ENCODE measurements at places on chromosomes 11 and 22. TPM values are rescaled to one million over a fixed set of nuclear protein-coding genes. Genes with fewer than 3 reads are reported as not detected.

PRR33 gene
- 0.14 TPM for polyA plus RNA-seq

GAL3ST3 gene
- 3.7 TPM for polyA plus RNA-seq

MUC15 gene
- polyA plus RNA-seq: 0.07 TPM

HTR3A gene
- polyA plus RNA-seq: not detected

KCNJ4 gene
- 0.23 TPM for polyA plus RNA-seq

IGSF22 gene
- 0.87 TPM for polyA plus RNA-seq

CRACR2B gene
- polyA plus RNA-seq: 3.6 TPM

- peak; percentile 60 for DNase-seq
These were observed 17.6 kb downstream of the DGAT2 start for GRCh38 chr11:75786101-75786736.

DNA sequence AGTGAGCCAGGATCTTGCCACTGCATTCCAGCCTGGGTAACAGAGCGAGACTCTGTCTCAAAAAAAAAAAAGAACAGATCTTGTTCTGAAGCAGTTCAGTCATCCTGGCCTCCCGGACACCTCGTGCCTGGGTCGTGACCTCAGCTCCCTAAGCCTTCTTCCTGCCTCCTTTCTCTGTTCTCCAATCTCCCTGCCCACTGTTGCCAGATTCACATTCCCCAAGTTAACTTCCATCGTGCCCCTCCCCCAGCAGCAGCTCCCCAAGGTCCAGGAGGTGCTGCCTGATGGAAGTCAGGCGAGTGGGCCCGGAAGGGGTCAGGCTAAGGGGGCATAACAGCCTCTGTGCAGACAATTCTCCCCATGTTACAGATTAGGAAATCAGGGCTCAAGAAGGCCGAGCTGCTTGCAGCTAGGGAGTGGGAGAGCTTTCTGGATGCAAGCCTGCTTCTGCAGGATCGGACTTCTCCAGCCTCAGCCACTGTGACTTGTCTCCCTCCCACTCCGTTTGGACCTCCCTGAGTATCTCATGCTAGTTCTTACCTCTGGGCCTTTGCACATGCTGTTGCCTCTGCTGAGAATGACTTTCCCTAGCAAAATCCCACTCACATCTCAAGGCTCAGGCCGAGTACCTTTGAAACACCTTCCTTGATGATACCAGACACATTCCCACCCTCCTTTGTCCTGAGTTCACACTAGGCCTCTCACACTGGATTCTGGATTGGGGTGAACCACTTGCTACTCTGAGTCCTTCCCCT lies 14.3 kb upstream of the TMEM184B start:
- no peak for DNase-seq

- no peak for DNase-seq
These were observed 32.7 kb upstream of the TXNRD2 start for GRCh38 chr22:19974268-19974861.

DNA sequence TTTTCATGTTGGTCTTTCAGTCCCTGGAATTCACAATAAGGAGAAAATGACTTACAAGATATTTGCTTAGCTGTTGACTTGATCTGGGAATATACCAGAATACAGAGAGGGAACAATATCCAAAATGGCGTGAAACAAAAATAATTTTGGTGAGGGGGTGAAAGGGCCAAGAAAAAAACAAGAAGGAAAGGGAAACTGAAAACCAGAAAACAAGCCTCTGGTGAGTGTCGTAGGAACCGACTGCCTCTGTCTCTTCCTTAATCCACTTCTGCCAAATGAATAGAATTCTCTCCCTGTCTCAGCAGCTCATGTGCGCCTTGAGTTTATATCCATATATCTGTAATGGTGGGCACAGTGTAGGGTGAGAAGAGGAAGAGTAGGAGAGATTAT lies 367.6 kb downstream of the ETS1 start:
- no peak for DNase-seq

DNA sequence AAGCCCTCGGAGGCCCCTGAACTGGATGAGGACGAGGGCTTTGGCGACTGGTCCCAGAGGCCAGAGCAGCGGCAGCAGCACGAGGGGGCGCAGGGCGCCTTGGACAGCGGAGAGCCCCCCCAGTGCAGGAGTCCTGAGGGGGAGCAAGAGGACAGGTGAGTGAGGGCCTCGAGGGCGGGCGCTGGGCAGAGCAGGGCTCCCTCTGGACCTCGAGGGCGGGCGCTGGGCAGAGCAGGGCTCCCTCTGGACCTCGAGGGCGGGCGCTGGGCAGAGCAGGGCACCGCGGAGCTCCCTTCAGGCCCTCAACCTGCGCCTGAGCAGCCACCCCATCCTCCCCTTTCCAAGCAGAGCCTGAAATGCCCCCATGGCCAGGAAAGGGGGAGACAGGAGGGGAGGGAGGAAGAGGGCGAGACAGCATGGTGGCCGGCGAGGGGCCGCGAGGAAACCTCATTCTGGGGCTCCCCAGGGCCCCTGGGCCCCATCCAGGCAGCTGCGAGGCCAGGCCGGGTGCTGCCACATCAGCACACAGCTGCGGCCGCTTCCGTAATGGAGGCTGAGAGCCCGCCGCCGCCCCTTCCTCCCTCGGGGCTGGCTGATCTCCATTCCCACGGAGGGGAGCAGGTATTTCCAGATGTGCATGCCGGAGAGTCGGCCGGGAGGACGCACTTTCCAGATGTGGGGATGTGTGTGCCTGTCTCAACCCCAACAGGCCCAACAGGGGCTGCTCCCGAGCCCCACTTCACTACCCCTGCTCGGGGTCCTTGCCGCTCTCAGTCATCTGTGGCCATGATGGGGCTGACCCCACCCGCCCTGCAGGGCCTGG lies 10.0 kb downstream of the PRR33 start:
- DNase-seq: no peak

DNA sequence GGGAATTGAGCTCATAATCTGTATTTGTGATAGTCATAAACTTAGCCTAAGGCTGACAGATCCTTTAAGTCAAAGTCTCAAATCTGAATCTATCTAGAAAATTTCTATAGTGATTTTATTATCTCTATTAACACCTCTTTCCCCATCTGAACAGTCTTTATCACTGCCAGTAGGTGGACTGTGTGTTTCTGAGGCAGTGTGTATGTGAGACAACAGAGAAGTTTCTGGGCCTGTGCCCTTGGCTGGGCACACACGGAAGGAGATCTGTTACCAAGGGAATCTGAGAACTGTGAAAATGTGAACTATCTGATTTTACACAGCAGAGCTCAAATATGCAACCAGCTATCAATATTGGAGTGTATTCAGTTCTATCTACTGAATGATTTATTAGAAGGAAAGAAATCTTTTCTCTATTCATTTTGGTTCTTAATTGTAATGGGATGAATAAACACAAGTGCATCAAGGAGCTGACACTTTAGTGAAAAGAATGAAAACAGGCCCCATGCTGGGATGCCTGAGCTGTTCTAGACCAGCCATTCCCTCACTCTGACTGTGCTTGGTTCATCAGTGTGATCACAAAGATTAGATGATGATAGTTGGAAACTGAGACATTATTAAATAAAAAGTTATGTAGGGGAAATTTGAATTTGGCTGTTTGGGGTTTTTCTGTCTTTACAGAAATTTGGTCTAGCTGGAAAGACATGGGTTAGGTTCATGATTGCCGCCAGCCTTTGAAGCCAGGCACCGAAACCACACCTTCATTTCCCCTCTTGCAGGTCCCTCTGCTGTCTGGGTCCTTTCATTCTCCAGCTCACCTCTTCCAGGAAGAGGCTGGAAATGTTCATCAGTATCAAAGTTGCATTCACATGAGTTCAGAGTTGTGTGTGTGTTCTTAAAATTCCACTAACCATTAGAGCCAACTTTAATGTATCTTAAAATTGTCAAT lies 68.1 kb downstream of the LIF start:
- no peak for DNase-seq

DNA sequence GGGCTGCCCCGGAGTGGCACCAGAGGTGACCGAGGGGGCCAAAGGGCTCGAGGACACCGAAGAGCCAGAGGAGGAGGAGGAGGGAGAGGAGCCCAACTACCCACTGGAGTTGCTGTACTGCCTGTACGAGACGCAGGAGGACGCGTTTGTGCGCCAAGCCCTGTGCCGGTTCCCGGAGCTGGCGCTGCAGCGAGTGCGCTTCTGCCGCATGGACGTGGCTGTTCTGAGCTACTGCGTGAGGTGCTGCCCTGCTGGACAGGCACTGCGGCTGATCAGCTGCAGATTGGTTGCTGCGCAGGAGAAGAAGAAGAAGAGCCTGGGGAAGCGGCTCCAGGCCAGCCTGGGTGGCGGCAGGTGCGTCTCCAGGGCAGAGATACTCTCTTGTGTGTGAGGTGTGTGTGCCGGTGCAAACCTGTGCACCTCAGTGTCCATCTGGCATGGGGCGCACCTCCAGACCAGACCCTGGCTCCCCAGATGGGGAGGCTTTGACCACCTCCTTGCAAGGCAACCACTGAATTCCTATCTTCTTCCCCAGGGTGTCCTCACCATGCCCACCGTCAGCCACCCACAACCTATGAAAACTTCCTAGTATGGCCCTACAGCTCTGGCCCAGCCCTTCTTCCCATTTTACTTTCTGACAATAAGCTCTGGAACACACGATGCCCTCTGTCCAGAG lies 3.4 kb downstream of the NLRP6 start:
- DNase-seq: no peak

GRCh38 chr11:66011785-66012303 lies at the start of gene CST6:
Gene CST6, plus strand, starts transcription at chr11:66012008. Its CDS starts 37 bp downstream, at chr11:66012045.
- no peak for DNase-seq

- DNase-seq: no peak
These were observed 81.4 kb downstream of the TIMP3 start for GRCh38 chr22:32882774-32883530.

- DNase-seq: no peak
These were observed 154.2 kb upstream of the TTC12 start for GRCh38 chr11:113159988-113160807.

- DNase-seq: no peak
These were observed 21.1 kb upstream of the IGLL5 start for GRCh38 chr22:22866381-22867111.

DNA sequence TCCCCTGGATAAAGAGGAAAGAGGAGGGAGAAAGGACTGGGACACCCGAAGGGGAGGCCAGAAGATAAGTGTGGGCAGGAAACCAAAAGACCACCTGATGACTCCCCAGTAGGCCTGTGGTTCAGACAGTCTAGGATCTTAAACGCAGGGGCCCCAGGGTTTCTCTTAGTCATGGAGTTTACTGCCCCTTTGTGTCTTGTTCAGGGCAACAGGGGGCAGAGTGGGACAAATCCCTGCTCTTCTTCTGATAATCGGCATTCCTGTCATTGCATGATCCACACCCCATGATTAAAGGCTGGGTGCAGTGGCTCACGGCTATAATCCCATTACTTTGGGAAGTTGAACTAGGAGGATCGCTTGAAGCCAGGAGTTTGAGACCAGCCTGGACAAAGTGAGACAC lies 4.7 kb upstream of the TMPRSS13 start:
- no peak for DNase-seq

DNA sequence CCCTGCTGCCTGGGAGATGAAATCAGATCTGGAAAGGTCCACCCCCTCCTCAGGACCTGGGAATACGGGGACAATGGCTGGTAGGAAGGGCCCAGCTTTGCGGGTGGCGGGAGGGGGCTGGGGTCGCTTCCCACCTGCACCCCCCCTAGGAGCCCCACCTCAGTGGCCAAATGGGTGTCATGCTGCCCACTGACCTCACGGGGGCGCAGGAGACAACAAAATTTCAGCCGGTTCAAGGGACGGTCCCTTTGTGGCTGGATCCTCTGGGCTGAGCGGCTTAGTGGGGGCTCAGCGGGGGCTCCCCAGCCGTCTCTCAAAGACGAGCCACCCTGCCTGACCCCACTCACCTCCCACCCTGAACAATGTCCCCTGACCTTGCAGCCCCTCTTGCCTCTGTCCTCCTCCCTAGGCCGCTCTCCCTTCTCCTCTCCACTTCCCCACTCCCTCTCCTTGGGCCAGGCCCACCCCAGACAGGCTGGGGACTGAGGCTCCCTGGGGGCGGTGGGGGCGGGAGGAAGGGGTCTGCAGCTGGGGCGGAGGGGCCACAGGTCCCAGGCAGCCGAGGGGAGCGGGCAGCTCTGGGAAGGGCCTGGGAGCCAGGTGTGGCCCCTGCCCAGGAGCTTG lies 39.3 kb upstream of the H19 start:
- DNase-seq: no peak

- no peak for DNase-seq
These were observed at the start of gene FXYD2 for GRCh38 chr11:117824571-117825537. Gene FXYD2, minus strand, starts transcription at chr11:117824744. Its CDS starts 66 bp downstream, at chr11:117824678.

DNA sequence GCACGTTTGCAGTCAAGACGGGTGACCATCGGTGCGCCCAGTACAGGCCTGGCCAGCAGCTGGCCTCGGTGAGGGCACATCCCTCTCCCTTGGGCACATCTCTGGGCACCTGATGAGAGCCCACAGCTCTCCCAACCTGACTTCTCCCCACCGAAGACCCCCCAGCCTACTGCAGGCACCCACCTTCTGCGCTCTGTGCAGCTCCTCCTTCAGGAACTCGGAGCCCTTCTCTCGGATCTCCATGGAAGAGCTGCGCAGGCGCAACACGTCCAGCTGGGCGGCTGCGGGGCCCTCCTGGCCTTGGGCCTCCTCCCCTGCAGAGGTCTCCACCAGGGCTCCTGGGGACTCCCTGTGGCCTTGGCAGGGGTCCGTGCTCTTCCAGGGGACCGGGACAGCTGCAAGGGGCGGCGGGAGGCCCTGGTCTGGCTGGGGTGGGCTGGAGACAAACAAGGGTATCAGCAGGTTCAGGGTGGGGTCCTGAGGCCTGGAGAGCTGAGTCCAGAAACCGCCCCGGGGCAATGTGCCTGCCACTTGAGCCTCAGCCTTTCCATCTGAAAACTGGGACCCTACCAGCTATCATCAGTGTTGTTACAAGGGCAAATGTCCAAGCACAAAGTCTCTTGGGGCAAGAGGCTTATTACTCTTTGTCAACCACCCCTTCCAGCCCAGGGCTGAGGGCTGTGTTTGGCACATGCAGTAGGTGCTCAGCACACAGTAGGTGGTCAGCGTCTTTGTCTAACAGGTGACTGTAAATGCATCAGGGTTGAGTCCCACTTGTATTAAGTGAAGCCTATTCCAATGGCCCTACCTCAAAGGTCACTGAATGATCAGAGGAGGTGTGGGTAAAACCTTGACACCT lies 9.3 kb downstream of the RAB3IL1 start:
- DNase-seq: no peak

DNA sequence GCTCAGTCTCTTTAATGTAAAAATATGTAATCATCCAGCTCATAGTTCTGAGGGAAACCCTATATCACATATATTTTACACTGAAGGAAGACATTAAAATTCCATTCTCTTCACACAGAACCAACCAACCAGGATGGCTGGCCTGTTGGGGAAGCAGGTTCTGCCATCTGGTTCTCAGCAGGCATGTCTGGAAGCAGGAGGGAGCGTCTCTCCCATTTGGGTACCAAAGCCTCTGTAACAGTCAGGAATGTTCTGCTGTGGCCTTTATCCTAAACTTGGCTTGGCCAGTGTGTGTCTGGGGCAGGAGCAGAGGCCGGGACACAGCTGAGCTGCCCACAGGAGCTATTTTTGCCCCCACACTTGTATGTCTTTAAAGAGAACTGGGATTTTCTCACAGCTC lies 29.2 kb downstream of the SGSM3 start:
- DNase-seq: no peak

All from left renal pelvis (tissue), 4 donors.